Stimulated activated memory B cell treated with anti-CD40 and anti-IgM and Interleukin-4, amounts not matched to agents 10 μg/mL and 1 μg/mL and 100 μg/mL, for 72 hours (primary cell): ENCODE measurements at places on chromosomes 2 and 18.

- no peak for ATAC-seq
These were observed 142.5 kb downstream of the FMNL2 start for GRCh38 chr2:152477347-152478092.

GRCh38 chr18:74806700-74807416, 209.2 kb downstream of the ZNF407 start:
- peak; percentile 92 for ATAC-seq

GRCh38 chr2:86778957-86779356, 11.8 kb downstream of the CD8A start:
- no peak for ATAC-seq

GRCh38 chr2:81007104-81007503, 702.6 kb upstream of the LRRTM1 start:
- ATAC-seq = no peak

- no peak for ATAC-seq
These were observed 10.1 kb downstream of the RND3 start for GRCh38 chr2:150477347-150477746.

DNA sequence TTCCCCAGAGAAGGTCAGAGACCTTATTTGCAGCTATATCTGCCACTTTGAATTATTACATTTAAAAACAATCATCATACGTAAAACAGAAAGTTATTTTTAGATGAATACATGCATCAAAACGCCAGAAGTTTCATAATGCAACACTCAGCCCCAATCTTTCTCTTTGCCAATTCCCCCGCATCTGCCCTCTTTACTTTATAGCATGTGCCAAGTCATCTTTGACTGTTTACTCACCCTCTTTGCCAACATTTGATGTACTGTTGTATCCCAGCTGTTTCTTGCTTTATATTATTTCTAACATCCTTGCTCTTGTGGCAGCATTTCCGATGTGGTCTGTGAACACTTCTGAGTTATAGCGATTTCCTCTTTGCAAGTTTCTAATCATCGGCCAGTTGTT, 86.2 kb downstream of the CRIM1 start:
- ATAC-seq = no peak

GRCh38 chr2:134167015-134167414, 86.9 kb upstream of the MGAT5 start:
- ATAC-seq = no peak

GRCh38 chr18:51425475-51425874, 228.0 kb upstream of the MEX3C start:
- ATAC-seq = peak; percentile 91

- ATAC-seq = no peak
These were observed 728.6 kb upstream of the CDH2 start for GRCh38 chr18:28905509-28905908.

GRCh38 chr2:219985017-219985416, 357.6 kb downstream of the SLC4A3 start:
- ATAC-seq = no peak

GRCh38 chr2:142824756-142825155, 52.7 kb upstream of the KYNU start:
- no peak for ATAC-seq

DNA sequence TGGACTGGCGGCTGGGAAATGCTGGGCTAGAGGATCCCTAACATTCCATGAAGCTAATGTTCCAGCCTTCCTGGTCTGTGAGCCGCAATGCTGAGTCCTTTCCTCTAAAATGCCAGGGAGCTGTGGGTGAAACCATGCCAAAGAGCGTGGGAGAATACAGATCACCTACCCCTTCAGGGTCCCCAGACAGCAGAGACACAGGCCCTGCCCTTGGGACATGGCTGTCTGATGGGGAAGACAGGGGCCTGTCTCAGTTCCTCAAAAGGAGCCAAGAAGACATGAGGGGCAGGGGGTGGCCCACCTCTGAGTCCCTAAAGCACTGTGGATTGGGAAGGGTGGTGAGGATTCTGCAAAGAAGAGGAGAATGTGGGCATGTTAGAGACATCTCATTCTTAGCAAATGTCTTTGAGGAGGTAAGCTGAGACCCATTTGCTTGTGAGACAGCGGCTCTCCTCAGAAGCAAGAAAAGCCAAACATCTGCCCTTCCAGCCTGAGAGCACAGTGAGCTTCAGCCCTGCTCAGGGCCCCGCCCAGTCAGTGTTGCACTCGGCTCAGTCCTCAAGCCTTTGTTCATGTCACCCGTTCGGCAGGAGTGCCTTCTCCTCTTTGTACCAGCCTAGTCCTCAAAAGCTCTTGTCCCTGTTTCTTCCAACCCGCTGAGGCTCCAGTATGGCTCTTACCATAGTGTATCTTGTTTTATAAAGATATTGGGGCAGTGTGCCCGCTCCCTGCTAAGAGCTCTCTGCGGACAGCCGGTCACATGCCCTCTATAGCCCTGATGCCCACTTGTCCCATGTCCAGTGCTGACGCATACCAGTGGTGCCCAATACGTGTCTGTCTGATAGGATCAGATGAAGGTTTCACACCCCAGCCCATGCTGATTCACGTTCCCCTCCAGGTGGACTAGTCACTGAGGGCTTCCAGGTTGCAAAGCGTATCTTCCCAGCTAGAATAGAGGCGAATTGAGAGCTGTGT, 286.2 kb downstream of the CYP26B1 start:
- no peak for ATAC-seq

- ATAC-seq = no peak
These were observed 15.7 kb downstream of the LYPD1 start for GRCh38 chr2:132654335-132654734.

GRCh38 chr2:158746488-158746887, 48.6 kb upstream of the DAPL1 start:
- no peak for ATAC-seq

DNA sequence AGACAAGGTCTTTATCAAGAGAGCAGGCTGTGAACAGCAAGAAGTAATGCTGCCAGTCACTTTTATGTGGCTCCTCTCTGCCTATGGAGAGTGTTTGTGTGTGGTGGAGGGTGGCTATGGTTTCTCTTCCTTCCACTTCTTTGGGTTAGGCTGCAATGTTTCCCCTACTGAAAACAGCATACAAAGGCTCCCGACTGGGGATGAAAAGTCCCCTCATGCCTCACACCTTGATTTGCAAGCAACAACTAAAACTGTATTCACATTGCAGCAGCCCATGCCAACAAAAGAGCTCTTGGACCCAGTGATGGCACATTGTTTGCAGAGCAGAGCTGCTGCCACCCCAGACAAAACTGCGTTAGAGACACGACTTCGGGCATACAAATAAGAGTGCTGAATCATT, 301.6 kb downstream of the SLC8A1 start:
- no peak for ATAC-seq
